ENCODE measurements at places on chromosomes 2 and 18. TPM values are rescaled to one million over a fixed set of nuclear protein-coding genes. Genes with fewer than 3 reads are reported as not detected.

EFHD1 gene
- total RNA-seq: 13.9 TPM

CFAP65 gene
- not detected for total RNA-seq

MFSD2B gene
- 0.08 TPM for total RNA-seq

LBX2 gene
- 2.7 TPM for total RNA-seq

COLEC12 gene
- 0.33 TPM for total RNA-seq

PPP1R1C gene
- 5.4 TPM for total RNA-seq

SERPINB11 gene
- not detected for total RNA-seq

Data from liver (tissue), 10 donors.